ENCODE measurements at places on chromosomes 13 and 19. TPM values are rescaled to one million over a fixed set of nuclear protein-coding genes. Genes with fewer than 3 reads are reported as not detected.

ZNF77 gene
- total RNA-seq = 5.1 TPM

PDCD5 gene
- total RNA-seq = 62.6 TPM

DNA sequence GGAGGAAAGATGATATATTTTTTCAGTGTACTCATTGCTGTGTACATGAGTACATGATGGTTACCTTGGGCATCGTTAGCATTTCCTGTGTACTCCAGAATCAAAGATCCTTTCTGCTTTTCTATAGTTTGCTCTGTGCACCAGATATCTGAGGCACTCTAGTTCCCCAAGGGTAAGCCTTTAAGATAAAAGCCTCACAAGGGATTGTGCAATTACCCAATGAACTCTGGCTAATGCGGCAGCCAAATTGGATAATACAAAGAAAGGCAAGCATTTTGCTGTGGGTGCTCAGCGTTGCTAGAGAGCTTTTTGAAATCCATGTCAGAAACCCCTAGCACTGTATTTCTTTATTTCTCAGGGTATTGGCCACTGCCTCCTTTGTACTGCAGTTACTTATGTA is 2.9 kb downstream of the CYSLTR2 start:
- DNase-seq = no peak

GAPDHS gene
- total RNA-seq = not detected

- no peak for DNase-seq
Observed at GRCh38 chr19:7912697-7913564, 1.7 kb upstream of the TGFBR3L start.

GRCh38 chr13:104321756-104322155 is 1255.5 kb upstream of the SLC10A2 start:
- no peak for DNase-seq

GRCh38 chr13:105139048-105139379 is 1396.4 kb downstream of the EFNB2 start:
- DNase-seq = no peak

FAM216B gene
- total RNA-seq = 0.09 TPM

DNA sequence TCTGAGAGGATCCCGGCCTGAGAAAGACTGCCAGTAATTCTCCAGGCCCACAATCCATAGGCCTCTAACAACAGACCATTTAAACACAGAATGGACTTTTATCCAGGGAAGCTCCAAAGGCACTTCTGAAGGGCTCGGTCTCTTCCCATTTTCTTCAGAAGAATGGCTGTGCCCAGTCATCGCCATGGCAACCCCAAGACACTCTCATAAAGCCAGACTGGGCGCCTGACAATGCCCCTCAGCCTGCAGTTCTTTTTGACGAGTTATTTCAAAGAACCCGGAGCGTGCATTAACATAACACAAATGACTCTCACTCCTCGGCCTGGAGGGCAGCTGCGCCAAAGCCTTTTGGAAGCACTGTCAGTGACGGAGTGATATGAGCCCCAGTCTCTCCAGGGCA is 61.0 kb downstream of the RASA3 start:
- DNase-seq = no peak

GRCh38 chr19:43416951-43417623 is 2.4 kb downstream of the TEX101 start:
- no peak for DNase-seq

- no peak for DNase-seq
Observed at GRCh38 chr13:50098693-50099092, 83.4 kb downstream of the KCNRG start.

DNA sequence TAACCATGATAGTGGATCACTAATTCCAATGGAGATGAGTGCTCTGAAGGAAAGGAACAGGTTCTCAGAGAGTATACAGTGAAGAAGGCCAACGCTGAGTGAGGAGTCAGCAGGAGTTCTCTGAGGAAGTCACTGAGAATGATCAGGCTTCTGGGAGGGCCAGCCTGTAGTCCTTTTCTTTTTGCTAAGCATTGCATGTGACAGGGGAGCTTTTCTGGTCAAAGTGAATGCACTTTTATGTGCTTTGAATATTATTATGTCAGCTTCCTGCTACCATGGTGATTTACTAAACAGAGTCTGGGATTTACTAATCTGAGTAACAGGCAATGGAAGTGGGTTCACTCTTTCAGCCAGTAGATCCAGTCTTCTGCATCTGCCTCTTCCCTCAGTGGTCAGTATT is 81.1 kb upstream of the SERP2 start:
- no peak for DNase-seq

GRCh38 chr13:43924549-43925245 is 45.0 kb downstream of the LACC1 start:
- DNase-seq = no peak

FCHO1 gene
- total RNA-seq = 5.9 TPM

DNA sequence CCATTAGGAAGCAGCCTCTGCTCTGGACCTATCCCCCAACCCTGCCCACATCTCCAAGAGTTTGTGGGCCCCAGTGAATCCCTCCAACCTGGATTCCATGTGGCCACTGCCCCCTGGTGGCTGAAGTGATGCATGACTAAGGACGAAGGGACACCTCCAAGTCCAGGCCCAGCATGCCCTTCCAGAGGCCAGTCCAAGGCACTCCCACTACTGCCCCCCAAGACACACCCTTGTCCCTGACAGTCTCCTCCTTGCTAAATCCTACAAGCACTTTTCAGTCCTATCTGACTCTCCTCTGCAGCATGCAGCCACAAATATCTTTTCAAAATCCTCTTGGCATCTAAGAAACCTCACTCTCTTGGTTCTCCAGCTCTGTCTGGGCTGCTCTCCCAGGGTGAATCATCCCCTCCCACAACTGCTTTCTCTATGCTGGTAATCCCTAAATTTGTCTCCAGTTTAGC is 33.0 kb downstream of the DEDD2 start:
- DNase-seq = peak; percentile 79

- DNase-seq = peak; percentile 77
Observed at GRCh38 chr19:53881482-53882390, at the start of gene PRKCG. TSS of gene PRKCG (plus strand) at chr19:53882197. CDS start at chr19:53882495, 298 bp downstream.

DNA sequence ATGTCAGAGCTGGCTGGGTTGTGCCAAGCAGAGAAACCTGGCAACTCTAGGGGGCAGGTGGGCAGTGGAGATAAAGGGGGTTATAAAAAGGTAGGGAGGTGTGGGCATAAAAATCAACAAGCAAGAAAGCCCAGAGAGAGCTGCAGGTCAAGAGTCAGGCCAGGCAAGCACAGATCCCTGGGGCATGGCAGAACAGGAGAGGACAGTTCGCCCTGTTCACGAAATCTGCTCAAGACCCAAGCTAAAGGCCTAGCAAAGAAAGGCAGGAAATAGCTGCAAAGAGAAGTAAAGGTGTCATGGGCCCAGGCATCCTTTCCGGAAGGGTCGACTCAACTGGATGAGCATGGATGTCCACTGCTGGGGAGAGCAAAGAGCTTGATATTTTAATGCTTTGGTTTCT is 3.4 kb downstream of the MBNL2 start:
- no peak for DNase-seq

- no peak for DNase-seq
Observed at GRCh38 chr19:46644720-46645119, 8.7 kb upstream of the GNG8 start.

GRCh38 chr13:82758044-82758443 is 1124.2 kb downstream of the SLITRK1 start:
- no peak for DNase-seq

DNA sequence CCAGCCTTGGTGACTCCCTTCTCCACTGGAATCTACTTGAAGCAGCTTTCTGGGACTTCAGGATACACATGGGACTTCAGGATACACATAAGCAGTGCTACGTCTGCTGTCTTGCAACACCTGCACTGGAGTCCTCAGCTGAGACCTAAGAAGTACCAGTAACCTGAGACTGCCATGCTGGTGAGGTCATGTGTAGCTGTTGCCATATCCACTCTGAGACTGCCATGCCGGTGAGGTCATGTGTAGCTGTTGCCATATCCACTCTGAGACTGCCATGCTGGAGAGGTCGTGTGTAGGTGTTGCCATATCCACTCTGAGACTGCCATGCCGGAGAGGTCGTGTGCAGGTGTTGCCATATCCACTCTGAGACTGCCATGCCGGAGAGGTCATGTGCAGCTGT is 937.9 kb downstream of the EFNB2 start:
- DNase-seq = no peak

DNA sequence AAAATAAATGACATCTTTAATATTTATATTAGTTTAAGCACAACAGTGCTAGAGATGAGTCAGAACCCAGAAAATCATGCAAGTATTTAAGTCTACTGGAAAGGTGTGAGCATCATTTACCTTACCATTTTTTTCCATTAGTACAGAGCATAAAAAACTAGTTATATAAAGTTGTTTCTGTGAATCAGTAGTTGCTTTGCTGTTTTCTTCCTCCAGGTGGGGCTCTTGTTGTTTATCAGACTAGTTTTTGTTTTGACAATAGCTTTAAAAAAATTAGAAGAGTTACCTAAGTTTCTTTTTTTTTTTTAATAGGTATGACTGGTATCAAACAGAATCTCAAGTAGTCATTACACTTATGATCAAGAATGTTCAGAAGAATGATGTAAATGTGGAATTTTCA is 12.7 kb downstream of the SUGT1 start:
- no peak for DNase-seq

DNA sequence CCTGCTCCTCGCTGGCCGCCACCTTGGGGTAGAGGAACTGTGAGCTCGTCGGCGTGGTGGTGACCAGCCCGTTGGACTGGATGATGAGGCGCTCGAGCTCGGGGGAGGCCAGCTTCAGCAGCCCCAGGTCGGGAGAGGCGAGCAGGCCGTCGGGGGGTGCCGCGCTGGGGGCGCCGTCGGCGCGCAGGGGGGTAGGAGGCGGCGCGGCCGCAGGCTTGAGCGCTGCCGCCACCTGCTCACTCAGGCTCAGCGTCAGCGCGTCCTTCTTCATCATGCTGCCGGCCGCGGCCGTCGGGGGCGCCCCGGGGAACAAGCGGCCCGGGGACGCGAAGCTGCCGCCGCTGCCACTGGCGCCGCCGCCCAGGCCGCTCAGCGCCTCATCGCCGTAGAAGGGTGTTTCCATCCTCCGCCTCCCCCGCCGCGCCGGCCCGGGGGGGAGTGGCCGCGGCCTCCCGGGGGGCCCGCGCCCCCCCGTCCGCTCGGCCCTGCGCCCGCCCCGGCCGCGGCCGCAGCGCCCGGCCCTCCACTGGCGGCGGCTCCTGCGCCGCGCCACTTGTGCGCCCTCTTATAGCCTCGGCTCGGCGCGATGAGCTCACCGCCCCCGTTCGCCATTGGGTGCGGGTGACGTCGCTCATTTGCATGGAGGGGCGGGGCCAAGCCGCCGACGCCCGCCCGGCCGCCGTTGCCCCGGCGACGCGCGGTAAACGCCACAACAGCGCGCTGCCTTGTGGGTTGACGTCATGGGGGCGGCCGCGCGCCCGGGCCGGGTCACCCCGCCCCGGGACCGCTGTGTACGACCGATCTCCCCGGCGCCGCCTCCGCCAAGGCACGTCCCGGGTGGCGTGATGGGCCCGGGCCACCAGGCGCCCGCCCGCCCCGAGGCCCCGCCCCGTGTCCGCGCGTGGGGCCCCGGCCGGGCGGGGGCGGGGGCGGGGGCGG is at the start of gene JUND:
Gene JUND, minus strand, starts transcription at position 541 of the 939 bp plus-strand sequence. Its CDS starts 138 bp downstream, at position 403.
- DNase-seq = peak; percentile 99

ZNF419 gene
- 15.4 TPM for total RNA-seq

- peak; percentile 96 for DNase-seq
Observed at GRCh38 chr19:7506385-7507328, 9.2 kb upstream of the ZNF358 start.

DNA sequence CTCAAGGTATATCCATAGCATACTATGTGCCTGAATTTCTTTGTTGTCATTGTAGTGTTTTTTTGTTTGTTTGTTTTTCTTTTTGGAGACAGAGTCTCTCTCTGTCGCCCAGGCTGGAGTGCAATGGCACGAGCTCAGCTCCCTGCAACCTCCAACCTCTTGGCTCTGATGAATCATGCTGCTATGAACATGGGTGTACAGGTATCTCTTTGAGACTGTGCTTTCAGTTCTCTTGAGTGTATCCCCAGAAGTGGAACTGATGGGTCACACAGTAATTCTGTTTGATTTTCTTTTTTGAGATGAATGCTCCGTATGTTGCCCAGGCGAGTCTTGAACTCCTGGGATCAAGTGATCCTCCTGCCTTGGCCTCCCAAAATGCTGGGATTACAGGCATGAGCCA is 13.7 kb upstream of the SLC25A42 start:
- no peak for DNase-seq

ZNF543 gene
- 10.2 TPM for total RNA-seq

GRCh38 chr19:4541114-4541805 is 1.4 kb upstream of the LRG1 start:
- DNase-seq = no peak

VSTM1 gene
- 0.35 TPM for total RNA-seq

DNA sequence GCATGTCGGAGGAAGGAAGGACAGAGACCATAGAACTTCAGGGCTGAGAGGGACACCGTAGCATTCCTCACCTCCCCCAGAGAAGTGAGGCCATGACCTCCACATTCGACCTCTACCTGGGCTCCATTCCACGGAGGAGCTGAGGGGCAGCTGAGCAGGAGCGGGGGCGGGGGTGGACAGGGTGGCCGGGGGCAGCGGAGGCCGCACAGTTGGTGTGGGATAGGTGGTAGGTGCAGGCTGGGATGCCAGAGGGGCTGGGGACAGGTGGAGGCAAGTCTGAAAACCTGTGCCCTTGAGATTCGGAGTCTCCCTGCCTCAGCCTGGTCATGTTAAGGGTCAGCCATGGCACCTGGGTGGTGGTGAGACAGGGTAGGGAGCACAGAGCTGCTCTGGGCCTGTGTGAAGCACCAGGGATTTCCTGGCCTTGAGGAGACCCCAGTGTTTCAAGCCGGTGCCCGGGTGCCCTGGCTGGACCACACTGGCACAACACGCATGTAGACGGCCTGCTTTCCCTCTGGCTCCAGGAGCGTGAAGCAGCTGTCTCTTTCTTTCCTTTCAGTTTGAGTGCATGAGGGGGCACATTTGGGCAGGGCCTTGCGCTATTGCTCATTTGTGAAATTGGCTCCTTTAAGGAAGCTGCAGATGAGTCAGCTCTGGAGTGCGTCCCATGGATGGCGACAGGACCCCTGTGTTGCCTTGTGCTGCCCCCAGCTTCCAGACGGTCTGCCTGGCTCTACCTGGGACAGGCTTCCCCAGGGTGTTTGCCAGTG is 51.8 kb downstream of the TSSK6 start:
- no peak for DNase-seq

- DNase-seq = no peak
Observed at GRCh38 chr13:31908696-31909411, 122.7 kb upstream of the FRY start.

S1PR4 gene
- total RNA-seq = 5.1 TPM

GRCh38 chr13:101449790-101450748 is 2.4 kb upstream of the ITGBL1 start:
- no peak for DNase-seq

DNA sequence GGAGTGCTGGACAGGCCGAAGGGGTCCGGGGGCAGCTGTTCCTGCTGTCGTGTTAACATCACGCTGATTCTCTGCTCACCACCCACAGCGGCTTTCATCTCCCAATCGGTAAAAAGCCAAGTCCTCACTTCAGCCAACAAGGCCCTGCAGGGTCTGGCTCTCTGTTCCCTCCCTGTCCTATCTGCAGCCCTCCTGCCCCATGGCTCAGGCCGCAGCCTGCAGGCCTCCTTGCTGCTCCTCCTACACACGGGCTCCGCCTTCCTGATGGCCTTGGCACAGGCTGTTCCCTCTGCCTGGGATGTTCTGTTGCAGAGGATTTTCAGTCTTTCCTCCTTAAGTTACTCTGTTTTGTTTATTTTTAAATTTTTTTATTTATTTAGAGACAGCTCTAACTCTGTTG is 22.2 kb downstream of the FUZ start:
- no peak for DNase-seq

Data from kidney (tissue), 22 donors.